ENCODE measurements at places on chromosomes 5 and 9. TPM values are rescaled to one million over a fixed set of nuclear protein-coding genes. Genes with fewer than 3 reads are reported as not detected.

The PIP5KL1 gene
- total RNA-seq = 2.7 TPM

The GNA14 gene
- not detected for total RNA-seq

The ZNF879 gene
- total RNA-seq = 3.2 TPM

The RLN1 gene
- total RNA-seq = 0.73 TPM

The HRCT1 gene
- not detected for total RNA-seq

The PRUNE2 gene
- total RNA-seq = 1.1 TPM

Data from T-helper 2 cell treated with Interferon-gamma antibody and Interleukin-4, amounts not matched to agents 100 ng/mL and 5 ng/mL, for 36 hours (primary cell).